CD4-positive, alpha-beta T cell (primary cell): ENCODE measurements at places on chromosomes 1 and 21. TPM values are rescaled to one million over a fixed set of nuclear protein-coding genes. Genes with fewer than 3 reads are reported as not detected.

NTRK1 gene
- total RNA-seq: 0.42 TPM

RPTN gene
- not detected for total RNA-seq

GPR25 gene
- 2.7 TPM for total RNA-seq

LCE1E gene
- total RNA-seq: not detected

TEDDM1 gene
- total RNA-seq: not detected

CHTOP gene
- total RNA-seq: 97.1 TPM
